ENCODE measurements at places on chromosomes 13 and 19.

DNA sequence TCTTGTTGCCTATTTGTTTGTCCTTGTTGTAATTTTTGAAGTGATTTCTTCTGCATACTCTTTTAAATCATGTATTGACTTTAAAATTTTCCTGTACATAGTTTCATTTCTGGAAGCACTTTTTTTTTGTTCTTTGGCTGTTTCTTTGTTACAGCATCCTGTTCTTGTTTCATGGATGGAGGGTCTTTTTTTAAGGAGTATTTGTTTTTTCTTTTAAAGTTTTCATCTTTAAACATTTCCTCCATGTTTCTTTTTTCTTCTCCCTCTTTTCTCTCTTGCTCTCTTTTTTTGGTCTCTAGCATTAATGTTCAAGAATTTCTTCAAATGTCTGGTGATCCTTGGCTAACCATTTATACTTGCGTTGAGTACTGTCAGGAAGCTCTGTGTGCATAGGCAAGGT, 58.8 kb downstream of the URI1 start:
- DNase-seq, result no peak

- no peak for DNase-seq
Measured at GRCh38 chr19:4456843-4457653, 546 bp downstream of the UBXN6 start.

GRCh38 chr13:113401452-113402415, 37.8 kb upstream of the GRTP1 start:
- no peak for DNase-seq

DNA sequence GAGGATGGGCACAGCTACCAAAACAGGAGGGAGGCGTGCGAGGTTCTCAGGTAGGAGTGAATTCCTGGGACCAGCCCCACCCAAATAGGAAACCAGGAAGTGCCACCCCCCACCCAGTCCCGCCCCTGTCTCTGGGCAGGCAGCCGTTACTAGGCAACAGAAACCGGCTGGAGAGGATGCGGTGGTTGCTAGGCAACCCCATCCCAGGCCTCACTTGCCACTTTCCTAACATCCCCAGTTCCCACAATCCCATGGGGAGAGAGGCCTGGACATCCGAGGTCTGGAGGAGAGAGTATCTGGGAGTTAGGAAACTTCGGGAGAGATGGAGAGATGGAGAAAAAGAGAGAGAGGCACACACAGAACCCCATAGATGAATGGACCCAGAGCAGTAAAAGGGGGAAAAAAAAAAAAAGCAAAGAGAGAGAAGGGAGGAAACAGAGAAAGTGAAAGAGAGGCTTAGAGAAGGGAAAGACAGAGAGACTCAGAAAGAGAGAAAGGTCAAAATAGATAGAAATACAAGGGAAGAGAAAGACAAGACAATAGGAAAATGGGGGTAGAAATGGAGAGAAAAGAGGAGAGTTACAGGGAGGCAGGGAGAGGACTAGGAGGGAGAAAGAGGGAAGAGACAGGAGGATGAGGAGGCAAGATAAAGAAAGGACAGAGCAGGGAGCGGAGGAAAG, 3.8 kb downstream of the GRIK5 start:
- DNase-seq, result no peak

- no peak for DNase-seq
Measured at GRCh38 chr19:1826557-1827521, 14.8 kb upstream of the ATP8B3 start.

- DNase-seq, result no peak
Measured at GRCh38 chr13:75993823-75994222, 357.7 kb downstream of the LMO7 start.

- no peak for DNase-seq
Measured at GRCh38 chr13:41835871-41836270, 125.0 kb downstream of the VWA8 start.

DNA sequence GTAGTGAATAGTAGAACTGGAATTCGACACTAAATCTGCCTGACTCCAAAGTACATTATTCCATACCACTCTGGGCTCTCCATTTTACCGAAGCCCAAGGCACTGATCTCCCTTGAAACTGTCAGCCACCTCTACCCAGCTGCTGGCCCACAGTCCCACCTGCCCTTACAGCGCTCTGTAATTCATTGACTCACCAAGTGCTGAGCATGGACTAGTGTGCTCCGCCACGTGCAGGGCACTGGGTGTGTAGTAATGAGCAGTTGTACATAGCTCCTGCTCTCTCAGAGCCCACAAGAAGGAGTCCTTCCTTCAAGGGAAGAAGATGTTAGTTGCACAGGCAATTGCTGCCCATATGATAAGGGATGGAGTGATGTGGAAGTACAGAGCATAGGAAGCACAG, 76.6 kb upstream of the SIAH3 start:
- DNase-seq, result no peak

DNA sequence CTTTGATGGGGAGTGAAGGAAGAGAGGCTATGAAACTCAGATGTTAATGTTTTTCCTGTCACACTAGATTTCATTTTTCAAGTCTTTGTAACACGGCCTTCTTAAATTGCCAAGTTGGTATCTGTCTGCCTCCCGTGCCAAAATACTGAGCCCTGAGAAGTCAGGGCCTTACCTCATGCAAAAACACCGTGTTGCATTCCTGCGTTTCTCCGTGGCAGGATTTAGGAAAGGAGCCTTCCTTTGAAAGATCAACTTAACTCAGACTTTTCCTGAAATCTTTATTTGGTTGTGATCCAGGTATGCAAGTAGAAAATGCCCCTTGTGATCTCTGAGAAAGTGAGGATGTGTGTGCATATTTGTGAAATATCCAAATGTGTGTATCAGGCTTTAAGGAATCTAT, 1291.0 kb upstream of the SLC10A2 start:
- no peak for DNase-seq
